Chondrocyte (in vitro differentiated cells): ENCODE measurements at places on chromosomes 4 and X.
A peak's percentile ranks its signal among the peaks of the same experiment; 100 is the strongest.

DNA sequence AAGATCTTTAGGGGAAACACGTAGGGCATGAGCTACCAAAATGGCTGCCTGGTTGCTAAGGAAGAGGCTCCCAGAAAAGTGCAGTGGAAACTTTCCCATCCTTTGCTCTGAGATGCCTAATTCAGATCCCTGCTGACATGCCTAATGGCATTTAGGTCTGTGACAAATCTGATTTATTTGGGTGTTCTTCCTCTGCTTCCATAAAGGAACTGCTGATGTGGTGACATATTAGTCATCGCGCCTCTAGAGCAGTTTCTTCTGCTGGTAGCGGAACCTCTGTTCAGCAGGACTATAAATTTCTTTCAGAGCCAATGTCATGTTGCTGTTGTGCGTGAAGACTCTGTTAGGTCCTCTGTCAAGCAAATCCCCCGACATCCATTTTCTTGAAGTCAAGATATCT is 310.0 kb downstream of the PDHA2 start:
- H3K4me3 ChIP-seq, result no peak overlapping the region
- H3K4me1 ChIP-seq, result peaks cover 8% of the 10 kb centered on the region
- H3K27ac ChIP-seq, result no peak overlapping the region

- peak overlapping the region; percentile 49 for H3K27ac ChIP-seq
- DNase-seq, result no peak
- no peaks in the 10 kb centered on the region for H3K27me3 ChIP-seq
- peaks cover under 1% of the 10 kb centered on the region for H3K36me3 ChIP-seq
- peaks cover 15% of the 10 kb centered on the region for H3K4me1 ChIP-seq
- no peak overlapping the region for H3K4me3 ChIP-seq
These were observed 45.8 kb downstream of the SLC39A8 start for GRCh38 chr4:102299354-102300107.

- H3K4me1 ChIP-seq, result peaks cover 4% of the 10 kb centered on the region
- no peaks in the 10 kb centered on the region for H3K27me3 ChIP-seq
- no peak overlapping the region for H3K4me3 ChIP-seq
- H3K36me3 ChIP-seq, result no peaks in the 10 kb centered on the region
These were observed 154.3 kb downstream of the DIPK2B start for GRCh38 chrX:45046417-45046816.

DNA sequence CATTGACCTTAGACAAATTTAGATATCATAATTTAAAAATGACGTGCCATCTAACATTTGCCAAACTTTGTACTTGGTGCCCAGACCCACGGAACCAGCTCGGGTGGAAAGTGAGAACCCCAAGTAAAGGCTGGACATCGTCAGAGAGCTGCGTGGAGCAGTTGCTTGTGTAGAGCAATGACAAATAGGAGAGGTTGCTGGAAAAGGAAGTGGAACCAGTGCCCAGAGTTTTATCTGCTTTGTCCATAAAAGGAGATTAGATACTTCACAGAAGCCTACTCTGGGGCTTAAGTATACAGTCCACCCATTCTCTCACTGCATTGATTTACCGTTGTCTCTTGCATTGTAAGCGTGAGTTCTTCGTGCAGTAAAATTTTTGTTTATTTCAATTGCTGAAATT is 5.4 kb upstream of the TBC1D1 start:
- DNase-seq, result no peak
- H3K36me3 ChIP-seq, result no peaks in the 10 kb centered on the region
- H3K27ac ChIP-seq, result no peak overlapping the region
- peaks cover 14% of the 10 kb centered on the region for H3K27me3 ChIP-seq

DNA sequence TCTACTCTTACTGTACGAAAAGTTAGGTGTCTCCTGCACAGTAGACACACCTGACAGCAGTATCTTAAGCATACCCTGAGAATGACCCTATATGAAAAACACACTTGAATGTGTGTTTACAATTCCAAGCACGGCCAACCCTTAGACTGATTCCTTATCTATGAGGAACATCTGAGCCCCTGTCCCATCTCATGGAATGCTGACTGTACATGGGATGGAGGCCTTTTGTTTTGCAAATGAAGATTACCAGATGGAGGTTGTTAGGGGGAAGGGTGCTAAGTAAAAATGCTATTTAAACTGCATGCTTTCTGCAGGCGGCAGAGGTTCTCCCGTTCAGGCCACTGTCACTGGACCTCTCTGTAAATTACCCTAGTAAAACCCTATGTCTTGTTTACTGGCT is 2.2 kb downstream of the PAQR3 start:
- peaks cover 2% of the 10 kb centered on the region for H3K27me3 ChIP-seq
- DNase-seq, result no peak
- H3K27ac ChIP-seq, result no peak overlapping the region

DNA sequence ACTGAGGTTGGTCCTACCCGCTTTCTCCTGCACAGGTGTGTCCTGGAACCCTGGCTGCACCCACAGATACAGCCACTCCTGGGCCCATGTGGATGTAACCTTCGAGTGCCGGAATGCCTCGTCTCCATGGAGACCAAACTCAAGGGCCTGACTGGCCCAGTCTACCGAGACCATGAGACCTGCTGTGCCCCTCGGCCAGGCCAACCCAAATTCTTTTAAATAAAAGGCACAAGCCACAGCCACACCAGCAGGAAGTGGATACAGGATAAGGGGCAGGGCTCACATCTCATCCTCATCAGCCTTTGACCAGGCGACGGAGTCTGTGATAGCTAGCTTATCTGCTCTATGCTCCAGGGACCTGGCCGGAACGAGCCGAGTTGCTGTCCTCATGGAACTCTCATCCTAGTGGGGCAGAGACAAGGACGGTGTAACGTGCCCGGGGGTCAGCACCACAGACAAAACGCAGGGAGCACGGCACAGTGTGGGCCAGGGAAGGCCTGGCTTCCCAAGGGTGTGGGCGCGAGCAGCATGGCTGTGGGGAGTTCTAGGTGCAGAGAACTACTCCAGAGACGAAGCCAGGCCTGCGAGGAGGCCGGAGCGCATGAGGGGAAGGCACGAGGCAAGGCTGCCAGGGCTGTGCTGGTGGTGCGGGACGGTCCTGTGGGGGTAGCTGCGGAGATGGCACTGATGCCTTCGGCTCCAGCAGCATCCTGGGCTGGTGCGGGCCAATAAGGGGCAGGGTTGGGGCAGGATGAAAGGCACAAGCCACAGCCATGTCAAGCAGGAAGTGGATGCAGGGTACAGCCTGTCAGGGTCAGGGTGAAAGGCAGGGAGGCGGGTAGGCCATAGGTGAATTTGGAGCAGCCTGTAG is 22.7 kb downstream of the NOP14 start:
- no peak overlapping the region for H3K27ac ChIP-seq
- H3K27me3 ChIP-seq, result no peaks in the 10 kb centered on the region
- DNase-seq, result peak; percentile 80
- H3K36me3 ChIP-seq, result peaks cover 27% of the 10 kb centered on the region

DNA sequence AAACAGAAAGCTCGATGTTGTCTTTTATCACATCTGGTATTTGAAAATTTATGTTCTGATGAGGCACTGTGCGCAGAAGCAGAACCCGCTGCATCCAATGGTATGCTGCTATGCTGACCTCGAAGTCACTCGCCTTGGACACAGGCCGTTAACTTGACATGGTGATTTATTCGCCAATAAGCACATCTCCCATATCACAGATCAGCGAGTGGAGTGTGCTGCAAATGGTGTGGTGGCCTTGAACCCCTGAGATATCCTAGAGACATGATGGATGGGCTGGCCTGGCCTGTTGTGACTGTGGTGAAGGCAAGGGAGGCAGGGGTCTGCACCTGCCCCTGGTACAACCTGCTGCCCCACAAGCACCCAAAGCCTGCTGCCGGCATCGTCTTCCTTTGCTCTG is 175.4 kb upstream of the FRG1 start:
- DNase-seq, result no peak
- no peaks in the 10 kb centered on the region for H3K27me3 ChIP-seq
- H3K27ac ChIP-seq, result no peak overlapping the region
- no peak overlapping the region for H3K4me3 ChIP-seq
- no peaks in the 10 kb centered on the region for H3K36me3 ChIP-seq

- H3K27ac ChIP-seq, result no peak overlapping the region
- H3K4me3 ChIP-seq, result no peak overlapping the region
- peaks cover 8% of the 10 kb centered on the region for H3K4me1 ChIP-seq
- DNase-seq, result no peak
These were observed 671.7 kb upstream of the NR3C2 start for GRCh38 chr4:149113804-149114430.

DNA sequence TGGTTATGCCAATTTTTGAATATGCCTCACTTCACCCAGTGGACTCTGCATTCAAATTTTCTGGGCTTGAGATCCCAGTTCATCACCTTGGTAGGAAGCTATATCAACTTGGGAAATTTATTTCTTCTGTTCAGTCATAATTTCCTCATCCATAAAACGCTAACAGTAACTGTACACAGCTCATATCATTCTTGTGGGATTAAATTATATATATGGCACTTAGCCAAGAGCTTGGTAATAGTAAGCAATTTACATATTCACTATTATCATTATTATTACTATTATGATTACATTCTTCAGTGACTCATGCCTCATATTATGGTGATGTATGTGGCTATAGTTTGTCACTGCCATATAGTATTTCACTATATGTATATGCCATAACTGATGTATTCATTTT is 177.6 kb downstream of the CPE start:
- H3K4me1 ChIP-seq, result peaks cover 11% of the 10 kb centered on the region
- DNase-seq, result no peak
- H3K27me3 ChIP-seq, result no peaks in the 10 kb centered on the region
- H3K27ac ChIP-seq, result no peak overlapping the region
- peaks cover 1% of the 10 kb centered on the region for H3K36me3 ChIP-seq

- no peak for DNase-seq
- no peaks in the 10 kb centered on the region for H3K36me3 ChIP-seq
- no peak overlapping the region for H3K4me3 ChIP-seq
These were observed 26.9 kb upstream of the BEX4 start for GRCh38 chrX:103187953-103188475.

- peaks cover 9% of the 10 kb centered on the region for H3K4me1 ChIP-seq
- H3K27me3 ChIP-seq, result peaks cover 3% of the 10 kb centered on the region
- DNase-seq, result no peak
- no peak overlapping the region for H3K27ac ChIP-seq
- no peaks in the 10 kb centered on the region for H3K36me3 ChIP-seq
These were observed 61.4 kb downstream of the AGA start for GRCh38 chr4:177380730-177381287.

DNA sequence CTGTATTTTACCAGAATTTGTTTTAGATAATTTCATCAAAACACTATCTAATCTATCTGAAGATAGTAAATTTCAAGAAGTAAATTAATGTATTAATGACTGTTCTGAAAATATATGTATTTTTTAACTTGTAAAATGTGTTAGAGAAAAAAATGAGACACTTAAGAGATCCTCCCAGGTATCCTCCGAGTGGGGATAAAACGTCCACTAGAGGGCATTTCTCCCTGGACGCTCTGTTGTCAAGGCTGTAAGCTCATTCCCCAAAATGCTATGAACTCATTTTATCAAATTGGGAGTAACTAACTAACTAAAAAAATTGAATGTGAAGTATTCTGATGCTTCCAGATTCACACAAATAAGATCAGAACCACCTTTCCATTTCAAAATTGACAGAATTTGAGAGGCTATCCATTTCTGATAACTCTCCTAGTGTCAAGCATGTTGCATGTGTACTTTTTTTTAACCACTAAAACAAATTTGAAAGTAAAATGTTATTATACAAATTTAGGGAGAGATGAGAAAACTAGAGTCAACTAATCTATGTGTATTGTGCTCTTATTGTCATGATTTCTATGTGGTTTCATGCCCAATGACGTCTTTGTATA is 337.3 kb upstream of the HS3ST1 start:
- DNase-seq, result no peak
- peaks cover 8% of the 10 kb centered on the region for H3K27me3 ChIP-seq
- H3K4me3 ChIP-seq, result no peak overlapping the region
- H3K4me1 ChIP-seq, result no peaks in the 10 kb centered on the region
- no peaks in the 10 kb centered on the region for H3K36me3 ChIP-seq

DNA sequence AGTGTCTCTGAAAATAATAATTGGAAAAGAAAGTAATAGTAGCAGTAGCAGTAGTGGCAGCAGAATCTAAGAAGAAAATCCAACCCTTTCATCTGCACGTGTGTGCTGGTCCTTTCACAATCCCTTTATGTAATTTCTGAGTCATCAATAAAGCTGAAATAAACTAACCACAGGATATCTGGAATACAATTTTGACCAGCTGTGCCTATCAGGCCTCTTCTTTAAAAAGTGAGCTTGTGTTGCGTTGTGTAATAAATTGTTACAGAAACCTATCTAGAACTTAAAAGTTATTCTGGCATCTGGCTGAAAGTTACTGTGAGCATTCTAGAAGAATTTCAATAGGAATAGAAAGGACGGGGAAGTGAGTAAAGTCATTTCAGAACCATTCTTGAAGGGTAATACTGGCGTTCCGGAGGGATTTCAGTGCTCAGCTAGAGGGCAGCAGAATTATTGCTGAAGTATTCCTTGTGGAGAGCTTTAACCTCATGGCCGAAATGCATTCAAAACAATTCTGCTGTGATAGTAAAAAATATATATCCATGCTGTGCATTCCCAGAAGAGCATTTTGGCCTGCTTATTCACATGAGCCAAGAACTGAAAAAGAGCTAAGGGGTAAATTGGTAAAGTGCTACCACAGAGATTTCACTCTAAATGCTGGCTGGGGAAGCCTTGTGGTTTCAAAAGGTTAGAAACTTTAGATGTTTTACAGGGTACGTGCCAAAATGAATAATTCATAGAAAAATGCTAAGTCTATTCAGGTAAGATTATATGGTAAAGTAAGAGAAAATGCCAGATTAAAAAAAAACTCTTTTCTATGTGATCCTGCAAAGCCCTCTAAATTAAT is 260.6 kb downstream of the NKX6-1 start:
- H3K4me1 ChIP-seq, result no peaks in the 10 kb centered on the region
- no peaks in the 10 kb centered on the region for H3K36me3 ChIP-seq
- H3K27ac ChIP-seq, result no peak overlapping the region
- no peak for DNase-seq
- no peak overlapping the region for H3K4me3 ChIP-seq

DNA sequence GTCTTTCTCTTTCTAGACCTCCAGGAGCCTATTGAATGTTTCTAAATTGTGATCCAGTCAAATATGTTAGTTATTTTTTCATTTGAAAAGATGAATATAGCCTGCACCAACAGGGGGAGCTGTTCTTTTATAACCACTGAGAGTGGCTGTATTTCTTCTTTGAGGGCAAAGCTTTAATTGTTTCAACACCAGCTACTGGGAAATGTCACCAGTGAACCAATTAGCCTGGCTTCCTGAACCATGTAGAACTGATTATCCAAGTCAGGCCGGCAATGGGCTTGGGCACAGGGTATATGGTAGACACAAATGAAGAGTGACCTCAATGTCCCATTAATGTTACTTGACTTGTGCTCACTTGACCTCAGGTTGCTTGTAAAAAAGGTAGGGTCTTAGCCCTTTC is 4.8 kb upstream of the DAPP1 start:
- H3K27me3 ChIP-seq, result peaks cover 28% of the 10 kb centered on the region
- H3K4me3 ChIP-seq, result no peak overlapping the region
- H3K36me3 ChIP-seq, result no peaks in the 10 kb centered on the region
- DNase-seq, result no peak
- no peak overlapping the region for H3K27ac ChIP-seq

GRCh38 chrX:43456063-43456462 is 200.0 kb upstream of the MAOA start:
- H3K4me1 ChIP-seq, result no peaks in the 10 kb centered on the region
- H3K27ac ChIP-seq, result no peak overlapping the region
- H3K27me3 ChIP-seq, result no peaks in the 10 kb centered on the region
- no peaks in the 10 kb centered on the region for H3K36me3 ChIP-seq
- DNase-seq, result no peak
- no peak overlapping the region for H3K4me3 ChIP-seq

GRCh38 chr4:42786350-42787078 is 106.0 kb upstream of the GRXCR1 start:
- no peak overlapping the region for H3K27ac ChIP-seq
- H3K36me3 ChIP-seq, result no peaks in the 10 kb centered on the region
- DNase-seq, result no peak
- no peaks in the 10 kb centered on the region for H3K4me1 ChIP-seq
- no peak overlapping the region for H3K4me3 ChIP-seq
